Cerebellar nuclear complex (tissue), 1 donor: ENCODE measurements at places on chromosomes 7 and 10.

DNA sequence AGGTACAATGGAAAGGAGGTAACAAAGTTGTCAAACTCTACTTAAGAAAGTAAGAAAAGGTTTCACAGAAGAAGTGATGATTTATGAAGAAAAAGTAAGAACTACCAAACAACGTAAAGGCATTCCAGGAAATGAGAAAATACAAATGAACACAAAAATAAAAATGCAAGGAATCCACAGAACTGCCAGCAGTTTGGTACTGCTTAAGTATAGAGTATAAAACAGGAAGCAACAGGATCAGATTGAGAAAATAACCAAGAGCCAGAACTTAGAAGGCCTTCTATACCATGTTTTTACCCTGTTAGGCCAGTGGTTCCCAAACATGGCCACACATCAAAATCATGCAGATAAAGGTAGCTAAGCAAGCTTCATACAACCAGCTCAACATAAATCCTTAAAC is 9.2 kb downstream of the NDUFA5 start:
- no peak for DNase-seq

DNA sequence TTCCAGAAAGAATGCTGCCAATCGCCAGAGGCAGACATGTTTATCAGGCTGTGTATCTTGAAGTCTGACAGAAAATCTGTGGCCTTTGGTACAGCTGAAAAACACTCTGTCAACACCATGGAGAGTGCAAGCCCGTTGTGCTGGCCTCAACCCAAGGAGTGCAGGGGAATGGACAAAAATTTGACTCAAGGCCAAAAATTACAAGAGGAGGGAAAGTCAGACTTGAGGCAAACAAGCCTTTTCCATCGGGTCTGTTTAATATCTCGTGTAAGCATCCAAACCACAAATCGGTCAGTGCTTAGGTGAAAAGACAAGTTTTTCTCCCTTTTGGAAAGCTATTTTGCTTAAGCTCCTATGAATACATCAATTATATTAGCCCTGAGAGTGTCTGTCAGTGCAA is 305.3 kb upstream of the NFE2L3 start:
- no peak for DNase-seq

GRCh38 chr10:89304026-89304425 is 2.2 kb downstream of the IFIT2 start:
- no peak for DNase-seq

DNA sequence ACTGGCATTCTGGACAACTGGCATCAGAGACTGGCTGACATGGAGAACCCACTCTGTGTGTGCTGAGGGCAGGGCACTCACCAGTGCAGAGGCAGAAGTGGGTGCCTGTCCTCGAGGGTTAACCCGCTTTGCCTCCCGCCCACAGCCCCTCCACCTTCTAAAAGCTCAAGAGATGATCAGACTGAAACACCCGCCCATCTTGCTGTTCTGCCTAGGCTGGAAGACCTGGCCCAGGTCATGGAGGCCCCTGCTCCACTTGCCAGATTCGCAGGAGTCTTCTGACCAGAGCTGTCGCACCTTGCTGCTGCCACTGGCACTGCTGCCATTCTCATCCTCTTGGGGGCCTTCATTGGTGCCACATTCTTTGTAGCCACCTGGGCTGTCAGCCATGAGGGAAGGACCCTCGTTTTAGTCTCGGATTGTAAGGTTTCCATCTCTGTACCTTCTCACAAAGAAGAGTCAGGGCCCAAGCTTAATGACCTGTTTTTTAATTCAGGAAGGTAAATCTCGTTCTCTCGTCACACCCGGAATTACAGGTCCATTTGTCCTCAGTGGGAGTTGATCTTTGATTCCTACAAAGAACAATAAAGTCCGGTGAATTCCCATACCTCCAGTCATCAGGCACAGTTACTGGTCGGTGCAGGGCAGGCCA is 1.9 kb downstream of the CYREN start:
- DNase-seq = no peak
